Endodermal cell (in vitro differentiated cells): ENCODE measurements at places on chromosomes 1 and 21. TPM values are rescaled to one million over a fixed set of nuclear protein-coding genes. Genes with fewer than 3 reads are reported as not detected.
A peak's percentile ranks its signal among the peaks of the same experiment; 100 is the strongest.

Gene HEYL
- 0.68 and 1.2 TPM in 2 replicates for total RNA-seq

Gene STPG1
- total RNA-seq: 9.5 to 21.3 TPM (median 16.9 TPM) in 3 replicates

Gene PDE9A
- total RNA-seq: 38.0 and 45.9 TPM in 2 replicates

Gene KIAA1614
- 3.2 to 5.8 TPM (median 4.7 TPM) in 3 replicates for total RNA-seq

Gene OR6N1
- not detected in 2 replicates for total RNA-seq

Gene CR1L
- 1.4 and 1.9 TPM in 2 replicates for total RNA-seq

Gene DNAJC28
- total RNA-seq: 5.1 and 5.8 TPM in 2 replicates

DNA sequence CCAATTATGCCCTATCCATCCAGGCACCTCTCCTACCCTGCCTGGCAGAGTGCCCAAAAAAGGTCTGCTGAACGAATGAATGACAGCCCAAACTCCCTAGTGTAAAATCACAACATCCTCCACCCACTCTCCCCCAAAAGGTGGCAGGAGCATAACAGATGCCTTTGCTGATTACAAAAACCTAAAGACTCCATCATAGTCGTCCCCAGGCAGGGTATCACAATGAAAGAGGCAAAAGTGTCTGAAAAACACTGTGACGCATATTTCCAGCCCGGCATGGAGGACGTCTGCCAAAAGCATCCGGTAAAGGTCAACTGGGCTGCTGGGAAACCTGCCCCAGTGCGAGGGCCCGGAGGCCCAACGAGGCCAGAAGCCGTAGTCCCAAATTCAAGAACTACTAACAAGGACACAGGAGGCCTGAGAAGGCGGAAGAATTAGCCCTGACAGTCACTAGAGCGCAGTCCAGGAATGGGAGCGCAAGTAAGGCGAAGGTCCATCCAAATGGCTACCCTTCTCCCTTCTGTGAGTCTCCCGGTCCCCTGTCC, 576 bp downstream of the SMIM12 start:
- no peak for DNase-seq
- peaks cover 24% of the 10 kb centered on the region for H3K36me3 ChIP-seq
- H3K27ac ChIP-seq: no peak overlapping the region
- peak overlapping the region; percentile 98 for H3K4me3 ChIP-seq

- H3K4me1 ChIP-seq: no peaks in the 10 kb centered on the region
- H3K27me3 ChIP-seq: no peaks in the 10 kb centered on the region
- no peaks in the 10 kb centered on the region for H3K36me3 ChIP-seq
- no peak for DNase-seq
Observed at GRCh38 chr1:118881751-118882150, 106.4 kb downstream of the TBX15 start.

DNA sequence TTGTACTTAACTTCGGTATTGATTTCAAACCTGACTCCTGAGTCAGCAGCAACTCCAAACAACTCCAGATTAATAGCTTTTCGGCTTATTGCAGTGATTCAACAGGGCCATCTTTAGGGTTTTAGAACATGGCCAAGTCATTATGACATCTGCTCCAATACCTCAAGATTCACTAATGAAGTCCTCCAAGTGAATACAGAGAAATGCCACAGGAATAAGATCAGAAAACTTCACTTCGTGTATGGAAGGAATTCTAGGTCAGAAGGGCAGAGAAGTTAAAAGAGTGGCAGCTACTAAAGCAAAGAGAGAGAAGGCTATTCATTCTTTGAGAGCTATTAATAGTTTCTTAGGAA, 7.6 kb upstream of the C1orf116 start:
- no peak for DNase-seq
- H3K27me3 ChIP-seq: peaks cover 26% of the 10 kb centered on the region
- H3K4me1 ChIP-seq: no peaks in the 10 kb centered on the region

- H3K27me3 ChIP-seq: peaks cover 8% of the 10 kb centered on the region
- no peak for DNase-seq
- H3K36me3 ChIP-seq: peaks cover 37% of the 10 kb centered on the region
- H3K4me1 ChIP-seq: no peaks in the 10 kb centered on the region
- no peak overlapping the region for H3K27ac ChIP-seq
- H3K4me3 ChIP-seq: no peak overlapping the region
Observed at GRCh38 chr1:114702737-114703136, 7.4 kb upstream of the AMPD1 start.

- H3K27ac ChIP-seq: no peak overlapping the region
- no peaks in the 10 kb centered on the region for H3K4me1 ChIP-seq
- no peak for DNase-seq
- peaks cover 12% of the 10 kb centered on the region for H3K36me3 ChIP-seq
- H3K4me3 ChIP-seq: no peak overlapping the region
Observed at GRCh38 chr1:77820121-77820520, 40.7 kb downstream of the MIGA1 start.

DNA sequence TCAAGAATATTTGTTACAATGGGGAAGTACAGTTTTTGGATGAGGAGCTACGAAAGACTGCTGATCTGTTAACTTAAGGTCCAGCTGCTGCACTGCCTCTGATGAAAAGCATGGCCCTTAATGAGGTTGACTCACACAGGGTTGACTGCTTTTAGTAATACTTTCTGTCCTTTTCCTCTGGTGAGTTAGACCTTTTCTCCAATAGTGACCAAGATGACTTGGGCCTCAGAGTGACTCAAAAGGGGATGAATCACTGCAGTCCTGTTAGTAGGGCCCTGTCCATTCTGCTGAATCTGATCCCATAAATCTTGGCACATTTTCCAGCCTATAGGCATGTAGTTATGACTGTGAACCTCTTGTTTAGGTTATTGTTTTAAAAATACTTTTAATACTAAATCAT, 2.7 kb downstream of the DISP1 start:
- no peaks in the 10 kb centered on the region for H3K36me3 ChIP-seq
- peaks cover 6% of the 10 kb centered on the region for H3K27me3 ChIP-seq
- DNase-seq: no peak
- no peaks in the 10 kb centered on the region for H3K4me1 ChIP-seq
- no peak overlapping the region for H3K4me3 ChIP-seq

GRCh38 chr1:61107638-61108037, 25.3 kb downstream of the NFIA start:
- H3K36me3 ChIP-seq: no peaks in the 10 kb centered on the region
- H3K4me3 ChIP-seq: no peak overlapping the region
- DNase-seq: no peak
- H3K27ac ChIP-seq: no peak overlapping the region
- H3K27me3 ChIP-seq: no peaks in the 10 kb centered on the region

DNA sequence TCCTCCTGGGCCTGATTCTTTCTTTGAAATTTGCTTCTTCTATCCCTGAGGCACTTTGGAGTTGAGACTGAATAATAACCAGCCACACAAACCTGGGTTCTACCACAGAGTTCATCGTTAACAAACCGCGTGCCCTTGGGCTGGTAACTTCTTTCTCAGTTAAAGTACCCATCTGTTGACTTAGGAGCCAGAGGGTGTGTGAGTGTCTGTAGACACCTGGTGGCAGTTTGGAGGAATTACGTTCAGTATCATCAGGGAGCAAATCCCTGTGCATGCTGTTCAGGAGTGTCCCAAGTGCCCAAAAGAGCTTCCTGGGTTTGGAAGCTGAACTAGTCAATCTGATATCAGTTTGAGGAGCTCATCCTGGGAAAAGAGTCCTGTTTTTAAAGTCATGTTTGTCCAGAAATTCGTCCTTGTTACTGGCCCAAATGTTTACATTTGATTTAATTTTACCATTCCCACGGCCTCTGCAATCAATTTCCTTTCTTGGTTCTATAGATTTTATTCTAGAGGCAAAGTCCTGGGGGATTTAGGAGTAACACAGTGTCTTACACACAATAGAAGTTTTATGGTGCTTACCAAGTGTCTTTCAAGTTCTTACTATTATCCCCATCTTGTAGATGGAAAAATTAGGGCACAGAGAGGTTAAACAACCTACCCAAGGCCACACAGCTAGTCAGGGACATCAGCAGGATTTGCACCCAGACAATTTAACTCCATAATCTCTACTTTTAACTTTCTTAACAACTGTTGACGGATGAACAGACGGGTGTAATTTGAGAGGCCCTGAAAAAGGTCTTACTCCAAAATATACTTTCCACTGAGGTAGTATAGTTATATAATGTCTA, 26.7 kb upstream of the RPTN start:
- peak; percentile 69 for DNase-seq
- no peak overlapping the region for H3K4me3 ChIP-seq

DNA sequence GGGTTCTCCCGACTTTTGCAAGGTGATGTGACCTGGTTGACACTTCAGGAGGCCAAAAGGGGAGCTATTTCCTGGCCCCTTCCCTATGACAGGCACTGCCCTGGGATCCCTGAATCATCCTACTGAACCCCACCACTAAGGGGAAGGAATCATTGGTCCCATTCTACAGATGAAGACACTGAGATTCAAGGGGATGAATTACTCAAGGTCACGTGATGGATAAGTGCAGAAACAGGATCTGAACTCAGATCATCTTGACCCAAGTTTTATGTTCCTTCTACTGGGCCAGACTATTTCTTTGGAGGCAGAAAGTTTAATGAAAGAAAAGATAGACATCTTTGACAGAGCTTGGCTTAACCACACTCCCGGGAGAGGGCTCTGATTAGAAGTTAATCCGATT, 258.7 kb downstream of the RRAGC start:
- DNase-seq: no peak
- H3K4me3 ChIP-seq: no peak overlapping the region
- H3K4me1 ChIP-seq: no peaks in the 10 kb centered on the region
- no peaks in the 10 kb centered on the region for H3K36me3 ChIP-seq
- H3K27ac ChIP-seq: no peak overlapping the region
- peaks cover 13% of the 10 kb centered on the region for H3K27me3 ChIP-seq
